ENCODE measurements at places on chromosomes 6 and 20.

DNA sequence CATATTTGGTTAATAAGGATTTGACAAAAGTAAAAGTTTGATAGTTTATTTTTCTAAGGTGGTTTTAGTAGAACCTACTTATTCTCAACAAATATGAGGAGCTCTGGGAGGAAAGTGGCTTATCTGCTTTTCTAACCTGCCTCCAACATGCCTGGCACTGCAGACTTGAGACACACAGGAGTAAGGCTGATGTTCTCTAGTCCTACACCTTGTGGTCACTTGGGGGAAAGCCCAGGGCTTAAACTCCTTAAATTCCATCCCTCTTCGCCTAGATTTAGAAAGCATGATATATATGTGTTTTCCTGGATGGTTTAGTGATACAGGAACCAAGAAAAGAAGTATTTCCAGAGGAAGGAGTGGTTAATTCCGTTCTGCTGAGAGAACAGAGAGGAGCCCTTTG is 39.9 kb upstream of the SAMD5 start:
- DNase-seq = no peak

GRCh38 chr6:36858407-36858981 is 16.1 kb downstream of the PPIL1 start:
- DNase-seq = no peak

DNA sequence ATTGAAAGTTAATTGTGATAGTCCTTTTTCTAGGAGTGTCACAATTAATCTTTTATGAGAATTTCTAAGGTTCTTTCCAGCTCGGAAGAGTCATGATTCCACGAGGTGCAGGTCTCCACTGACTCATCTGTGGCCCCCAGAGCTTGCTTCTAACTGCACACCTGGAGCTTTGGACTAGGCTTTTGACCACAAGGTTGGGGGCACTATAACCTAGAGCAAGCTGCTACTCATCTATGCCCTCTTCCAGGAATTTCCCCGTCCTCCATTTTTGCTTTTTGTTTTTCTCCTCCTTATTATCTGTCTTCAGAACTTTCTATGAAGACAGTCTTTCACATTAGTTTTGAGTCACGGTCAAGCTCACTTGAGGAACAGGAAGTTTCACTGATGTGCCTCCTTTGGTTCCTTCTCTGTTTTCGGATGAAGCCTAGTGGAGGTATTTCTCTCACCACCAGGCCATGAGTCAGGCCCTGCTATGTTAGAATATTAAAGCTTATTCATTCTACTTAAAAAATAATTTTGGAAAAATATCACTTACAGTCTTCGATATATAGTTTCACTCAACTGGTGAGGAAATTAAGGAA is 119.2 kb upstream of the INSM1 start:
- no peak for DNase-seq

- no peak for DNase-seq
Measured at GRCh38 chr6:109002051-109002697, 92.5 kb downstream of the SESN1 start.

DNA sequence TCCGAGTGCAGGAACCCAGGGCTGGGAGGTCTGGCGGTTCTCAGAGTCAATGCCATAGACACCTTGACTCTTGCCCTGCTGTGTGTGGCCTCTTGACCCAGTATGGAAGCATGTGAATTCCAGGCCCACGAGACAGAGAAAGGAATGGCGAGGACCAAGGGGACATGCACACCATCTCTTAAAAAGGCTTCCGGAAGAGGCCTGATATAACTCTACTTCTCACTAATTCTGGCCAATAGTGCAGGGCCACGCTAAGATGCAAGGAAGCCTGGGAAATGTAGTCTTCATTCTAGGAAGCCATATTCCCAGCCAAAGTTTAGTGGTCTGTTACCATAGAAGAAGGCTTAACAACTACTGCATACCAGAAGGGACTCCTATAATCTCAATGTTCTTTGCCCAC is 177.0 kb upstream of the KCNG1 start:
- DNase-seq = no peak

DNA sequence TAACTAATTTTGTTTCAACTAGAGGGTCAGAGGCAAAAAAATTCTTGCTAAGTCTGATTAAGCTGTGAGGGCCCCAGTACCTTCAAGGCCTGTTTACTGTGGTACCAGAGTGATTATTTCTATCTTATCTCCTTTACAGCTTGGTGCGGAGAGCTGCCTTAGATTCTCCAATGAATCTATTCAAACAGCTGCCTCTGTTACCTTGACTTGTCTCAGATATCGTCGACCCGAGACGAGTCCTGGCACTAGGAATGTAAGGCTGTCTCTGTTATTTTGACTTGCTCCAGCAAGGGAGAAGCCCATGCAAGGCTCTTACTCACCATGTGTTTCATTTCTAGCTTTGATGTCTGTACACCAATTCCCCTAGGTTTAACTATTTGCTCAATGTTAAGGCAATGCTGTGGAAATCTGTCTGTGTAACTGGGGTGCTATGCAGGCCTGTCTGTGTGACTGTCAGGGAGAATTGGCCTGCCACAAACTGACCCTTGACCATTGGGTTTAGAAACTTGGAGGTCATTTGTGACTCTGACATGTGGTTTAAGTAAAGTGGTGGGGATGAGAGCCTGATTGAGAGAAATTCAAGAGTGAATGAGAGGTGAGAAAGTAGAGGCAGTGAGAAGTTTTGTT is 10.4 kb upstream of the FKBPL start:
- DNase-seq = no peak

- DNase-seq = no peak
Measured at GRCh38 chr6:15901141-15902115, 227.5 kb upstream of the MYLIP start.

GRCh38 chr6:122482750-122483080 is 11.1 kb upstream of the SERINC1 start:
- no peak for DNase-seq

DNA sequence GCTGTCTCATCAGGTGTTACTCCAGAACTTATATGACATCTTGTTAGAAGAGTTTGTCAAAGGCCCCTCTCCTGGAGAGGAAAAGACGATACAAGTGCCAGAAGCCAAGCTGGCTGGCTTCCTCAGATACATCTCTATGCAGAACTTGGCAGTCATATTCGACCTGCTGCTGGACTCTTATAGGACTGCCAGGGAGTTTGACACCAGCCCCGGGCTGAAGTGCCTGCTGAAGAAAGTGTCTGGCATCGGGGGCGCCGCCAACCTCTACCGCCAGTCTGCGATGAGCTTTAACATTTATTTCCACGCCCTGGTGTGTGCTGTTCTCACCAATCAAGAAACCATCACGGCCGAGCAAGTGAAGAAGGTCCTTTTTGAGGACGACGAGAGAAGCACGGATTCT is 43.7 kb upstream of the SMIM28 start:
- DNase-seq = no peak

GRCh38 chr6:99822741-99823512 is 171.1 kb downstream of the MCHR2 start:
- DNase-seq = no peak

DNA sequence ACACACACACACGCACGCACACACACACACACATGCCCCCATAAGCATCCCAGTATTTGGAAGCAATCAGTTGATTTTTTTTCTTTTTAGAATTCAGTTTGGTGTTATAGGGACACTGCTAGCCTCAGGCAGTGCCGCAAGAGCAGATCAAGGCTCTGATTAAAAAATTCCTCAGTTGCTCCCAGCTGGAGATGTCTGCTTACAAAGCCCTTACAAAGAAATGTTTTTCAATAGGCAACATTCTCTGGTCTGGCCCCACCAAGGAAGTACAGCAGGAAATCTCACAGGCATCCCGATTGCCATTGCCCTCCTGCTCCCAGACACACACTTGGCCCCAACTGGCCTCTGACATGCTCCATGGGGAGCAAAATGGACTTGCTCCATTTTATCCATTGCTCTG is 22.9 kb upstream of the CD83 start:
- no peak for DNase-seq

GRCh38 chr20:13474467-13474866 is 164.3 kb downstream of the TASP1 start:
- DNase-seq = no peak

- no peak for DNase-seq
Measured at GRCh38 chr6:170108456-170108855, 182.4 kb downstream of the DLL1 start.

GRCh38 chr6:96917098-96917497 is 7.4 kb upstream of the KLHL32 start:
- DNase-seq = no peak

DNA sequence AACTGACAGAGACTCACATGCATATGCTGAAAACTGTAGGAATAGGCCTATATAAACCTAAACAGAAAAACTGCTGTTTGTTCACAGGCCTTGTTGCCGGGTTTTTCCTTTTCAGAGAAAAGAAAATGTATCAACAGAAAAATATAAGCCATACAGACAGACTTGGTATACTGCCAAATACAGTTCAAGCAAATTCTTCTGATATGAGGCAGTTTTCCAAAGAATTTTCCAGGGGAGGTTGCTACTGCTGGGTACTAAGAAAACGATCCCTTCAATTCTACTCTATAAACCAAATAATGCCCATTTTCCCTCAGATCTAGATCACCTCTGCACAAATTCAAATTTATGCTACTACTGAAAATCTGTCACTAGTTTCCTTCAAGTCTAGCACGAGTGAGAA is 59.4 kb downstream of the ME1 start:
- DNase-seq = no peak

DNA sequence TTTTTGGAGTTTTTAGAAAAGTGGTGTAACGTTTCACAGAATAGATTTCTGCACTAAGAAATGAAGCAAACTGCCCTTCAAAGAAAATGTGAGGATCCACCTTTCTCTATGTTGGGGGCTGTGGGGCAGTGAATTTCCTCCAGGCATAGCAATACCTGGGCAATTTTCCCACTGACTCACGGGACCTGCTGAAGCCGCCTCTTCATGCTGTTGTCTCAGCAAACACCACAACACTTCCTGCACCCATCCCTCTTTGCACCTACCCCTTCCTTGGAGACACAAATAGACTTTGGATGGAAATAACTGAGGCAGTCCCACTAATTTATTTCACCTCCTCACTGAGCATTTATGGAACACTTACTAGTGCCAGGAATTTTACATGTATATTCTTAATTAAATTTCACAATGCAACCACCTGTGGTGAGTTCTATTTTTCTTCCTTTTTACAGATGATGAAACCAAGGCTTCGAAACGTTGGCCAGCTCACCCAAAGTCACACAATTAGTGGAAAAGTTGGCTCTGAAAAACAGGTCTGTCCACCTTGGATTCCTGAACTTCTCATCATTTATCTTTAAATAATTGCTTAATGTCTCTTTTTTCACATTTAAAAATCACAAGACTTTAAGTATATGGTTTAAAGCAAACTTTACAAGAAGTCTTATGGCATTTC is 17.2 kb upstream of the ADGRF1 start:
- no peak for DNase-seq

GRCh38 chr20:48470141-48470540 is 357.7 kb downstream of the PREX1 start:
- no peak for DNase-seq

DNA sequence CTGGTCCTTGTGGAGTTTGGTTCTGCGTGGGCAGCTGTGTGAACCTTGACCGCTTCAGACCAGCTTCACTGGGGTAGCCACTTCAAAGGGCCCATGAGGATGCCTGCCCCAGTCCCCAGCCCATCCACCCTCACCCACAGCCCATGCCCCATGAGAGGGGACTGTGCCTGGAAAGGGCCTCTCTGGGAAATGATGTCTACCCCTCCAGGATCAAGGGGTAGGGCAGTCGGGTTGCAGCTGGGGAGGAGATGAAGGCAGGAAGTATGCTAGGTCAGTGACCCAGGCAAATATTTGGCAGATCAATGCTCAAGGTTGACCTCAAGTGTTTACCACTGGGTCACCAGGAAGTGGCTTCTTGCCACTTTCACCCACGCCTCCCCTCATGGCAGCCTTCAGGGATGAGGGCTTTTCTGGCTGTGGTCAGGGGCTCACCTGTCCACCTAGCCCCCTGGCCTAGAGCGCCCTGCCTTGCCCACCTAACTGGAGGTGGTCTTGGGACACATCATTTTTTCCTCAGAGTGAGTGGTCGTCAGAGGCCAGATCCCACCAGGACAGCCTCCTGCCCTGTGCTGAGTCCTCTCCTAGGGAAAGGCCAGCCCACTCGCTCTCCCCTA is 109.5 kb downstream of the SNX5 start:
- DNase-seq = no peak

GRCh38 chr20:8043687-8044282 is 24.2 kb upstream of the TMX4 start:
- no peak for DNase-seq

GRCh38 chr20:8867038-8867740 is 201.7 kb upstream of the PLCB4 start:
- no peak for DNase-seq

GRCh38 chr6:163298079-163298830 is 116.3 kb upstream of the QKI start:
- no peak for DNase-seq

- DNase-seq = no peak
Measured at GRCh38 chr20:9243986-9244385, 175.1 kb downstream of the PLCB4 start.

GRCh38 chr20:22437354-22437753 is 147.0 kb downstream of the FOXA2 start:
- no peak for DNase-seq

- DNase-seq = no peak
Measured at GRCh38 chr20:58344741-58345140, 35.2 kb downstream of the RAB22A start.

GRCh38 chr20:37972256-37973058 is 60.8 kb downstream of the TTI1 start:
- DNase-seq = no peak

GRCh38 chr6:43795421-43795820 is 25.4 kb downstream of the VEGFA start:
- DNase-seq = no peak

DNA sequence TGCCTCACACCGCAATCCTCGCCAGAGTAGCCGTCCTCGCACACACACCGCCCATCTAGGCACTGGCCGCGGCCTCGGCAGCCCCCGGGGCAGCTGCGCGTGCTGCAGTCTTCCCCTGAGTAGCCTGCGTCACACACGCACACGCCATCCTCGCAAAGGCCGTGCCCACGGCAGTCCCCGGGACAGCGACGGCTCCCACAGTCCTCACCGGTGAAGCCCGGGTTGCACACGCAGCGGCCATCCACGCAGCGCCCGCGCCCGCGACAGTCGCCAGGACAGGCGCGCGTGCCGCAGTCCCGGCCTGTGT is 13.1 kb downstream of the TNXB start:
- DNase-seq = no peak

DNA sequence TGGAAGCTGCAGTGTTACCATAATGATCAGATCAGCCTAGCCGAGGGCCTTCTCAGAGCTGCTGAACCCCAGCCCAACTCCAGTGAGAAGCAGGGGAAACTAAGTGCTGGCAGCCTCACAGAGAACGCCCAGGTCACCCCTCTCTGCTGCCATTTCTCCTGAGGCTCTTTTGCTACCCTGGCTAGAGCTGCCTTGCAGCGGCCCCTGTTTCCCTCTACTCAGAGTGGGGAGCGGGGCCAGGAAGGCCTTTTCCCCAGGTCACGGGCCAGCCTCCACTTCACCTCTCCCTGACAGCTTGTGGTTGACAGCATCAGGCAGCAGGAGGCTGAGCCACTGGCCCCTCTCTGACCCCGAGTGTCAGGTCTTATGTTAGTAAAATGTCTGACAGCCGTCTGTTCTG is 22.7 kb downstream of the ACTR5 start:
- no peak for DNase-seq

- DNase-seq = no peak
Measured at GRCh38 chr20:54062812-54063280, 7.5 kb downstream of the BCAS1 start.

GRCh38 chr6:10945845-10946244 is 59.0 kb downstream of the SYCP2L start:
- no peak for DNase-seq

Measured in activated T-helper 1 cell treated with Interleukin-2 at 50 U/mL for 16 hours (primary cell).